Anterior cingulate cortex (tissue), 58 donors: ENCODE measurements at places on chromosomes 12 and 14.

- no peak for DNase-seq
These were observed 333.8 kb downstream of the PDZRN4 start for GRCh38 chr12:41521872-41522379.

GRCh38 chr12:34244608-34245007, 222.3 kb downstream of the ALG10 start:
- DNase-seq, result no peak

GRCh38 chr12:80264386-80264785, 165.0 kb downstream of the OTOGL start:
- no peak for DNase-seq

DNA sequence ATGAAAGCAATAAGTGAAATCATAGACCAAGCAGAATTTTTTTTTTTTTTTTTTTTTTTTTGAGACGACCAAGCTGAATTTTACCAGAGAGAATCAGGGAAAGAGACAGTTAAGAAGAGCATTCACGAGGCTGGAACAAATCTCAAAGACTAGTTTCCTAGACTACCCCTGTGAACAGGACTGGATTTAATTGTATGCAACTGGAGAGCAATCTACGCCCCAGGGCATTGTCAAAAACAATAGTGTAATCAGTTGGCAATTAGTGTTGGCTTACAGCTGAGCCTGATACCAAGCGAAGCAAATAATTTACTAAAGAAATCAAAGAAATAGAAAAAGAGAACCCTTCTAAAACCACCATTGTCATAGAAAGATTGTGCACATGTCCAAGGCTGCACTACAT, 232.9 kb upstream of the CPNE8 start:
- no peak for DNase-seq

GRCh38 chr14:57848786-57849185, 17.1 kb downstream of the SLC35F4 start:
- DNase-seq, result no peak

GRCh38 chr12:128083132-128083729, 183.7 kb upstream of the TMEM132C start:
- no peak for DNase-seq

DNA sequence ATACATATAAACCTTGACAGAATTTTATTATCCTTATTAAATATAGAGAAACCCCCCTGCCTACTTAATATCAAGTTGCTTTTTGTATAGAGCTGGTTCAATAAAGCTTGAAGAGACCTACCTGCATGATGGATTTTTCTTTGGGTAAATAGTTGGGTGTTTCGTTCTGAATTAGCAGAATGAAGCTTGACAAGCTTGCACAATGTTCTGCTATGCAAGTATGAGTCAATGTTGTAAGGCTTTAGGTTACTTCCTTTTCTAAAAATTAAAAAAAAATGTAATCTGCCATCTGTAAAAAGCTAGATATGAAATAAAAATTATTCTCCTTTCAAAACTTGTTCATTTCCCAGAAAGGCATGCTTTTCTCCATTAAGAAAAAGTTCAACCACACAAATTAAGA, 1662.6 kb upstream of the SEL1L start:
- no peak for DNase-seq

DNA sequence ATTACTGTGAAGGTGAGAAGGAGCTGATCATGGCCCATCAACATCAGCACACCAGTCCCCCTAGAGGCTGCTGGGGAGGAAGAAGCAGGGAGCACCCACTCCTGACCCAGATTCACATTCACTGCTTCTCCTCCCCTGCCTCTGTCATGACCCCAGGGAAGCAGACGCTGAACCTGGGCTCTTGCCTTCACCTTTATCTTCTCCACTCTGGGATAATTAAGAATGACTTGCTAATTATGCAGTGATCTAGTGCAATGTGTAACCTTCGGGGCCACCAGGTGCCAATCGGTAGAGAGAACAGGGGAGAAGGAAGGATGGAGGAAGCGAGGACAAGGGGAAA, 44.4 kb upstream of the IQSEC3 start:
- no peak for DNase-seq

GRCh38 chr12:58416236-58416635, 474.9 kb downstream of the ATP23 start:
- DNase-seq, result no peak

- no peak for DNase-seq
These were observed 10.1 kb downstream of the NDRG2 start for GRCh38 chr14:21014761-21015190.

DNA sequence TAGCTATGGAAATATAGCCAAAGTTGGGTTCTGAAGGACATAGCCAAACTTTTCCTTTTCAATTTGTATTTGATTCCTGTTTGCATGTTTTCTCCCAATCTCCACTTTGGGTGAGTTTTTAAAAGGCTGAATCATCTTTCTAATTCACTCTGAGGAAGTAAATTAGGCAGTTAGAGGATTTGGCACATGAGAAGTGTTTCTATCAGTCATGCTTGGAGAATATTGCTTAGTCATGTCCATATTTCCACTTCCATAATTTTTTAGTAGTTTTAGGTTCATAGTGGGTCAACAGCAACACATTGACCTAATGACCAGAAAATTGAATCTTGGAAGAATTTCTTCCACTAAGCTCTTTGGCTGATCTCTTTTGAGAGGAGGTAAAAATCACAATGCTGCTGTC, 21.8 kb downstream of the IRAK3 start:
- no peak for DNase-seq

DNA sequence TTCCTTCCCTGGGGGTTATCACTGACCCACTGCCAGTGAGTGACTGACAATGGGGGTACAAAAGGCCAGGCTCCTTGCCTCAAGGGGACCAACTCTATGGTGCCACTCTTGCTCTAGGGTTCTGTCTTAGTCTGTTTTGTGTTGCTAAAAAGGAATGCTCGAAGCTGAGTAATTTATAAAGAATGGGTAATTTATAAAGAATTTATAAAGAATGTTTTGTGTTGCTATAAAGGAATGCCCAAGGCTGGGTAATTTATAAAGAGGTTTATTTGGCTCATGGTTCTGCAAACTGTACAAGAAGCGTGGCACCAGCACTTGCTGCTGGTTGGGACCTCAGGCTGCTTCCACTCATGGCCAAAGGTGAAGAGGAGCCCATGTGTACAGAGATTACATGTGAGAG, 15.8 kb upstream of the RASSF8 start:
- no peak for DNase-seq

DNA sequence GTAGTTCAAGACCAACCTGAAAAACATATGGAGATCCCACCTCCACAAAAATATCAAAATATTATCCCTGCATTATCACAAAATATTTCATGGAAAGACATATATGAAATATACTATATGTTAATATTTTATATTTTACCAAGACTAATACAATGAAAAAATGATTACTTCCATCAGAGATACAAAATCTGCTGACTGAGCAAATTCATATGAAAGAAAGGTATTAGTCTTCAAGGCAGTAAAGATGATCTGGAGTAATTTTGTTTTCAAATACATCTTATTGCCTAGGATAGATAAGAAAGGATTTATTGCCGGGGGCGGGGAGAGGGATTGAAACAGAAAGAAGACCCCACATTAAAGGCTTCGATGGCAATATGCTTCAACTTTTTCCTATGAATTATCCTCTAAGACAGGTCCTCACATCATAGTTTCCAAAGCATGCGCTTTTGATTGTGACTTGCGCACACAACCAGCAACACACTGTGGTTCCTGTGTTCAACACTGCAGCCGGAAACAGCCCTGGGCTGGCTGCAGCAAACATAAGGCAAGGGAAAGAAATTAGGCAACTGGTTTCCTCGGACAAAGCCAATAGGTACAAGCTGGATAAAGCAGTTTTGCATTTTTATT, 83.2 kb downstream of the SPPL3 start:
- DNase-seq, result no peak

DNA sequence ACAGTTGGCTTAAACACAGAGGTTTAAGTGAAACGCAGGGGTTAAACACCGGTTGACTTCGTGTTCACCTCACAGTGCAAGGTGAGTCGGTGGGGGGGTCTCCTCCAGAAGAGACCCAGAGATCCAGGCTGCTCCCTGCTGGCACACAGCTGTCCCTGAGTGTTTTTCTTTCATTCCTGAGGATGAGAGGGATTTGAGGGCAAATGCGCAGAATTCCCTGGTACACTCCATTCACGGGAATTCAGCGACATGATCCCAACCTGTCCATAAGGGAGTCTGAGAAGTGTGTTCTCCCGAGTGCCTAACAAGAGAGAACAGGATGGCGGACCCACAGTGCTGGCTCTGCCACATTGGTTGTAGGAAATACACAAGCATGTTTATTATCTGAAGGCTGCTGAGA, 107.2 kb upstream of the ESRRB start:
- no peak for DNase-seq

DNA sequence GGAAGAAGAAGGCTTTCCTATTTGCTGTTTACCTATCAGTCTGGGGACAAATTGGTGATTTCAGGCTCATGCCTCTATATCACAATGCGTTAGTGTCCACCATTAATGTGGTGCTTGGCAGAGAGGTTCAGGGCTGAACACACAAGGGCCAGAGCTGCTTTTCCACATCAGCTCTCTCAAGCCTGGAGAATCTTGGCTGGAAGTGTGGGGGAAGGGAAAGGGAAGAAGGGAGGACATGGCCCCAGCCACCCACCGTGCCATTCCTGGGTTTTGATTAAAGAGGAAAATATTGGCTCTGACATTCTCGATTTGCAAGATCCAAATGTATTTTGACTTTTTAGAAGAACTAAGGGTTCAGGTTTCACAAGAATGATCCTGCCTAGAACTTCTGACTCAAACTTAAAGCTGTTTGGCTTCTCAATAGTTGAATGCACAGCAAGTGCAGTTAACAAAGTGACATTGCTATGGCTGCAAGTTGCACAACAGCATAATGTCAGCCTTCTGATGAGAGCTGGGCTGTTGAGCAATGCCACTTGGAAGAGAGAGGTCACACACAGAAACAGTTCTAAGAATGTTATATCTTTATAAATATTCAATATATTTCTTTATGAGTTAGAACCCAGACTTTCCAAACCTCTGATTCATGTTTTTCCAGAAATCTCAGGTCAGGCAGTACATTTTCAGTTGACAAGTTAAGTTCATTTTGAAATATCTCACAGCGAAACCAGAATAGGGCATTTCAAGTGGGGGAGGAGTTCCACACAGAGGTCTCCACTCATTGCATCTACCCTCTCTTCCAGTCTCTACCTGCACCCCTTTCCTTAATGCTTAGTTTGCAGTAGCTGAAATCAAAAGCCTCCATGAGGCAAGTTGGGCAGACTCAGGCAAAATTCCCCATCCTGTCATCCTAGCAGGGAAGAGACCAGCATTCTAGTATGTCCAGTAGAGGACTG, 25.3 kb downstream of the IGF1 start:
- DNase-seq, result no peak

DNA sequence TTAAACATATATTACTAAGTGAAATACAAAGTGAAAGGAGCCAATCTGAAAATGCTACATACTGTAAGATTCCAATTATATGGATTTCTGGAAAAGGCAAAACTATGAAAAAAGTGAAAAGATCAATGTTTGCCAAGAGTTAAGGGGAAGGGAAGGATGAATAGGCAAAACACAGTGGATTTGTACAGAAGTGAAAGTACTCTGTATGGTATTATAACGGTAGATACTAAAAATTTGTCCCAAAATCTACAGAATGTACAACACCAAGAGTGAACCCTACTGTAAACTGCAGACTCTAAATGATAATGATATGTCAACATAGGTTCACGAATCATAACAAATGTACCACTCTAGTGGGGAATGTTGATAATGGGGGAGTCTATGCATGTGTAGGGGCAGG, 17.8 kb downstream of the EEA1 start:
- no peak for DNase-seq
